ENCODE measurements at places on chromosomes 6 and 20.

DNA sequence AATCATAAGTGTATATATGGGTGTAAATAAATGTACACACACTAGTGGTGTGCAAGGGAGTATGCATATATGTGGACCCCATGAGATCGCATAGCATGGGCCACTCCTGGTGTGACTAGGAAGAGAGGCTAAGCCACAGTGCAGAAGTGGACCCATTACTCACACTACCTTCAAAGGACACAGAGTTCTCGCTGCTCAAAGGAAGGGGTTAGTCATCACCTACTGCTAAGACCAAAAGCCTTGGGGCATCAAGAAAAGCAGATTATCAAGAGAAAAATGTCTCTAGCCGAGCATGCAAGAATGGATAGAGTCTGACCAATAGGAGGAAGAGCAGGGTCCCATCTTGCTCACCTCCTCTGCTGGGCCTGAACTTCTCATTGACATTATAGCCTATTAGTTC is 195.5 kb downstream of the MAFB start:
- no peak for DNase-seq

DNA sequence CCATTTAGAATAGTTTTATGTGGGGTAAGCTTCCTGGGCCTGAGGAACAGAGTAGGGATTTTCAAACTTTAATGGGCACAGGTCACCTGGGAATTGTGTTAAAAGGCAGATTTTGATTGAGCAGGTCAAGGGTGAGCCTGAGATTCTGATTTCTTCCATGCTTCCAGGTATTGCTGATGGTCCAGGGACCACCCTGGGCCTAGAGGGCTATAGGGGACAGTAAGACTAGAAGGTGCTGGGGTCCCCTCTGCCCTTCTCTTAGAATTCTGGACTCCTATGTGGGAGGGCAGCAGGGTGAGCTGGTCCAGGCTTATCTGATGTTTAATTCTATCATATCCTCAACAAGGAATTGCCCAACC is 2.6 kb downstream of the DDR1 start:
- no peak for DNase-seq

DNA sequence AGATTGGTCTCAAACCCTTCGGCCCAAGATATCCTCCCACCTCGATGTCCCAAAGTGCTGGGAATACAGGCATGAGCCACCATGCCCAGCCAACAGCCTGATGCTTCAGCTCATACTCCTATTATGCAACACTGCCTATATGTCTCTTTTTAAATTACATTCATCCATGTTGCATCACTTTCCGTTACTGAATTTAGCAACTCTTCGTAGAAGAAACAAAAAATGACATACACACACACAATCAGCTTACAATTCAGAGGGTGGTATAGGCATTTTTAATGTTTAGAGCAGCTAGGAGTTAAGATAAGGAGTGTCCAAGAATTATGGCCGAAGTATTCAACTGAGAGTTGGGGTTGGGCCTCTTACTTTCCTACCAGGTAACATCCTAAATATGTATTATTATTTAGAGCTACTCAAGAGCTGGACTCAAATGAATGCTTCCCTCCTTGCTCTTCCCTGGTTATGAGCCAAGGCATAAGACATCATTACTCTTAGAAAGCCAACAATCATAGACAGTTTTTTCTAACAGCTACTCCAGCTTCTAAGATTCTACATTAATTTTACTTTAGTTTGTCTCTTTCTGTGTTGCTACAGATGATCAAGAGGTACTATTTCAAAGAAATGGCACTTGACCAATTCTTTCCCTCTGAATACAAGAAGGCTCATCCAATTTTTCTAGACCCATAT is 62.0 kb upstream of the BMP5 start:
- peak; percentile 69 for DNase-seq

- no peak for DNase-seq
Observed at GRCh38 chr6:148761527-148762011, 14.7 kb downstream of the UST start.

DNA sequence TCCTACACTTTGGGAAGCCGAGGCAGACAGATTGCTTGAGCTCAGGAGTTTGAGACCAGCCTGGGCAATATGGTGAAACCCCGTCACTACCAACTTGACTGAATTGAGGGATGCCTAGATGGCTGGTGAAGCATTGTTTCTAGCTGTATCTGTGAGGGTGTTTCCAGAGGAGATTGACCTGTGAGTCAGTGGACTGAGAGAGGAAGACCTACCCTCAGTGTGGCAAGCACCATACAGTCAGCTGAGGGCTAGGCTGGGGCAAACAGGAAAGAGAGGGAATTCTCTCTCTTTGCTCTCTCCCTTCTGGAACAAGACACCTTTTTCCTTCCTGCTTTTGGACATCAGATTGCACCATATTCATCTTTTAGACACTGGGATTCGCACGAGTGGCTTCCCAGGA is 3.7 kb upstream of the ZUP1 start:
- no peak for DNase-seq

DNA sequence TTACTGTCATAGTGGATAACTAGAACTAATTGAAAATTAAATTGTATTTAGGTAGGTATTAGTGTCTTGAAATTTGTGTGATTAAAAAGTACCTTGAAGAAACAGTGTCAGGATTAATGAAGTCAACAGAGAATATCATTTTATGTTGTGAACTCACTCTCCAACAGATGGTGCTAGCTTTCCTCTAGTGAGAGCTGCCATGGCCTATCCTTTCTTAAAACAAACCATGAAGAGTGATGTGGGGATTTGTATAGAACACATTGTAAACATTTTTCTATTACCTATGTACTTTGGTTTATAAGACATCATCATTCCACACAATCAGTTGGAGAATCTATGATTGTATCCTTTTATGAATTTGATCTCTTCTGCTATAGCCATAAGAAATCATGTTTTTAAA is 4.8 kb upstream of the SRSF12 start:
- no peak for DNase-seq

DNA sequence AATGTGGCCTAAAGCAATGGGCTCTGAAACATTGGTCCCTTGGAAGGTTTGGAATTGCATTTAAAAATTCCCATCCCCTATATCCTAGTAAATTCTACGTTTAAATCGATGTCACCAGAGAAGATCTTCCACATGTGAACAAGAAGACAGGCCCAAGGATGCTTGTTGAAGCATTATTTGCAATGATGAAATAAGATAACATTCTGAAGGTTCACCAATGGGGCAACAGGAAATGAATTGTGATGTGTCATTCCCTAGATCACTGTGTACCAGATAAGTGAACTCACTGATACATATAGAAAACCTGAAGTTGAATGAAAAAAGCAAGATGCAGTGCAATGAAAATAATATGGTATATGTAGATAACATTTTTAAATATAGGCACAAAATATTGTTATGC is 464.3 kb upstream of the BTBD3 start:
- DNase-seq: peak; percentile 61

- no peak for DNase-seq
Observed at GRCh38 chr6:113414511-113414910, 442.6 kb upstream of the MARCKS start.

- DNase-seq: no peak
Observed at GRCh38 chr6:70616728-70617260, 50.1 kb downstream of the SDHAF4 start.

GRCh38 chr6:32932132-32932868 is 8.5 kb downstream of the HLA-DMB start:
- no peak for DNase-seq

- no peak for DNase-seq
Observed at GRCh38 chr20:15627501-15627903, 945.7 kb downstream of the KIF16B start.

DNA sequence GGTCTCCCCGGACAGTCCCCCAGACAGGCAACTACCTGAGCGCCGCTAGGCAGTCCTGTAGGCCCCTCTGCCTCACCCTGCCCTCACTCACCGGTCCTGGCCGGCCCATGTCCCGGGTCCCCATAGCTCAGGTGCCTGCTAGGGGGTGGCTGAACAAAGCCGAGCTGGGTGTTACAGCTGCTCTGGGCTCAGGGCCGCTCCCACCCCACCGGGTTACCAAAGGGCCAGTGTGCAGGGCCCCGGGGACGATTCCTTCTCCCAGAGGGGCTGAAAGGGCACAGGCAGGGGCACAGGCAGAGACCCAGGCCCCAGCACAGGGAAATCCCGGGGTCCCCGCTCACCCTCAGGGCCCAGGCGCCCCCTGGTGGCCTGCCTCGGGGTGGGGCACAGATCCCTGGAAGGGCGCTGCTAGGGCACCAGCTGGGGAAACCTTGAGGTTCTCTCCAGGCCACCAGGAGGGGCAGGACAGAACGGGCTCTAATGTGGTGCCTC is 118.4 kb downstream of the GRM4 start:
- peak; percentile 27 for DNase-seq

GRCh38 chr6:136427378-136427717 is 122.9 kb downstream of the MAP7 start:
- peak; percentile 30 for DNase-seq

DNA sequence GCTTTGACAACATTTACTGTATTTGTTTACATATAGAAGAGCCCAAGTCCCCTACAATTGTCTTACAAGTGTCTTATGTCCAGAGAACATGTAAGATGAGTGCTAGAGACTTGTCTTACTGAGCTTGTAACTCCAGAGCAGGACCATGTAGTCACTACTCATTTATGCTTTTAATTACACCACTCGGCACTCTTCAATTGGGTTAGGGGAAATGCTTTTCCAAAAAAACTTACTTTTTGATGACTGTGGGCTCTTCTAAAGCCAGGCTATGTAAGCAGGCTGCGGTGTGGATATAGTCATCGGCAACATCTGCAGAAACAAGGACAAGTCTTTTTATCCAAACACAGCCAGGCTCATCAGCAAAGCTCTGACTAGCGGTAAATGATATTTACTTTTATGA is 18.7 kb downstream of the SNX5 start:
- DNase-seq: no peak

- DNase-seq: peak; percentile 91
Observed at GRCh38 chr6:24774696-24775519, at the start of gene GMNN. Gene GMNN, plus strand, starts transcription at chr6:24774937. Its CDS starts 2,310 bp downstream, at chr6:24777247.

GRCh38 chr6:34757687-34758274 is 476 bp downstream of the SNRPC start:
- DNase-seq: no peak

GRCh38 chr6:154428897-154429296 is 72.3 kb upstream of the IPCEF1 start:
- DNase-seq: no peak

- no peak for DNase-seq
Observed at GRCh38 chr20:36541227-36541767, at the start of gene MYL9. Gene MYL9, plus strand, starts transcription at chr20:36541519. Its CDS starts 3,366 bp downstream, at chr20:36544885.

DNA sequence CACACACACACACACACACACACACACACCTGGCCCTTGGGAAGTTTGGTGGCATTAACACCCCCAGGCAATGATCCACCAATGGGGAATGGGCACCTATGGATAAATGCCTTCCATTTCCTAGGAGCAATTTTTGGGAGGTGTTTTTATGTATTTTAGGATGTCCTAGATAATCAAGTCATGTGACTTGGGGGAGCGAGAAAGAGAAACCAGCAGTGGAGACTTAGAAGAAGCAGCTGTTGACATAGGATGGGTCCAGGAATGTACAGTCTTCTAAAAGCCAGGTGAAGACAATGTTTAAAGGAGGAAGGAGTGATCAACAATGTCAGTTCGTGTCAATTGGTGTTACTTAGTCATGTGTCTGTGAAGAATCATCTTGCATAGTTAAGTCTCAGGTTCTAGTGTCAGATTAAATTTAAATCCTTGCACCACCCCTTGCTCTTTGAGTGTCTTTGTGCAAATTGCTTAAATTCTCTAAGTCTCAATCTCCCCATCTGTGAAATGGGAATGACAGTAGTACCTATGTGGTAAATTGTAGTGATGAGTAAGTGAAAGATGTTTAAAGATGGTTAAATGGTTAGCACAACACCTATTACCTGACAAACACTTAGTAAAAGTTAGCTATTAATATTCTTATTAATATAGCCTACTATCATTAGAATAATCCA is 4.4 kb upstream of the SLC35B3 start:
- no peak for DNase-seq

DNA sequence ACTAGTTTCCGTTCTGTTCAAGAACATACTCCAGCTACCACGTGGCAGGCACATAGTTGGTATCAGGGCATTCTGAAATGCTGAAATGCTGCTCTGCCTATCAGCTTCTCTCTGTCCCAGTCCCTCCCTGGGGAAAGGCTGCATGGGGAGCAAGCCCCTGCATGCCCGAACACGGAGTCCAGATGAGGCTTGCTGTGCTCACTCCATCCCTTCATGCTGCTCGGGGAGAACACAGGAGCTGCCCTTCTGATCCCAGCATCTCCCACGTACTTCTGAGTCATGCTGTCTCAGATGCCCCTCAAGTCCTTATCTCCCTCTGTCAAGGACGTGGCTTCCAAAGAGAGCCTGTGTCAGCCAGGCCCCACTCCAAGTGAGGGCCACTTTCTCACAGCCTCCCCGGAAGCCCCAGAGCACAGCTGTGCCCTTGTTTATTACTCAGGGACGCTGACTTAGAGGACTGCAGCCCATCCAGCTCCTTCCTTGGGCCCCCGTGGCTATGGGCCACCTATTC is 29.4 kb downstream of the THBS2 start:
- no peak for DNase-seq

- no peak for DNase-seq
Observed at GRCh38 chr20:47578543-47578942, 76.9 kb downstream of the NCOA3 start.

DNA sequence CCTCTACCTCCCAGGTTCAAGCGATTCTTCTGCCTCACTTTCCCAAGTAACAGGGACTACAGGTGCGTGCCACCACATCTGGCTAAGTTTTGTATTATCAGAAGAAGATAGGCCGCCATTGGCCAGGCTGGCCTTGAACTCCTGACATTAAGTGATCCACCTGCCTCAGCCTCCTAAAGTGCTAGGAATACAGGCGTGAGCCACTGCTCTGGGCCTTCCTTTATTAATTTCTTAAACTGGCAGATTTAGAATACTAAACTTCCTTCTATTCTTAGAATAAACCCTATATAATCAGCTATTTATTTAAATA is 86.6 kb downstream of the HFE start:
- DNase-seq: no peak

GRCh38 chr6:6683969-6684833 is 95.7 kb downstream of the LY86 start:
- no peak for DNase-seq

GRCh38 chr6:116280161-116280932 is 617 bp upstream of the TSPYL1 start:
- no peak for DNase-seq

- DNase-seq: no peak
Observed at GRCh38 chr20:7214081-7214740, 446.7 kb downstream of the BMP2 start.

- no peak for DNase-seq
Observed at GRCh38 chr6:128403618-128404444, 116.6 kb downstream of the PTPRK start.

DNA sequence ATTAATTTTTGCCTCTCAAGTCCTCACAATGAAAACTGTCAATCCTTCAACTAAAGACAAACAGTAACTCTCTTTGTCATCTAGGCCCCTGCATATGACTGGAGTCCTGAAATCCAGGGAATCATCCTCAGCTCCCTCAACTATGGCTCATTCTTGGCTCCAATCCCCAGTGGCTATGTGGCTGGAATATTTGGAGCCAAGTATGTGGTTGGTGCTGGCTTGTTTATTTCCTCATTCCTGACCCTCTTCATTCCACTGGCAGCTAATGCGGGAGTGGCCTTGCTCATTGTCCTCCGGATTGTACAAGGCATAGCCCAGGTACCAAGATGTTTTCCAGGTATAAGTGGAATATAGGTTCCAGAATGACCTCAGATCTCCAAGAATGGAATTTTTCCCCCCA is 15.4 kb downstream of the SLC17A4 start:
- no peak for DNase-seq
